GM12878 (cell line): ENCODE measurements at places on chromosomes 3 and 15. TPM values are rescaled to one million over a fixed set of nuclear protein-coding genes. Genes with fewer than 3 reads are reported as not detected.

The MESP2 gene
- not detected in 2 replicates for total RNA-seq

DNA sequence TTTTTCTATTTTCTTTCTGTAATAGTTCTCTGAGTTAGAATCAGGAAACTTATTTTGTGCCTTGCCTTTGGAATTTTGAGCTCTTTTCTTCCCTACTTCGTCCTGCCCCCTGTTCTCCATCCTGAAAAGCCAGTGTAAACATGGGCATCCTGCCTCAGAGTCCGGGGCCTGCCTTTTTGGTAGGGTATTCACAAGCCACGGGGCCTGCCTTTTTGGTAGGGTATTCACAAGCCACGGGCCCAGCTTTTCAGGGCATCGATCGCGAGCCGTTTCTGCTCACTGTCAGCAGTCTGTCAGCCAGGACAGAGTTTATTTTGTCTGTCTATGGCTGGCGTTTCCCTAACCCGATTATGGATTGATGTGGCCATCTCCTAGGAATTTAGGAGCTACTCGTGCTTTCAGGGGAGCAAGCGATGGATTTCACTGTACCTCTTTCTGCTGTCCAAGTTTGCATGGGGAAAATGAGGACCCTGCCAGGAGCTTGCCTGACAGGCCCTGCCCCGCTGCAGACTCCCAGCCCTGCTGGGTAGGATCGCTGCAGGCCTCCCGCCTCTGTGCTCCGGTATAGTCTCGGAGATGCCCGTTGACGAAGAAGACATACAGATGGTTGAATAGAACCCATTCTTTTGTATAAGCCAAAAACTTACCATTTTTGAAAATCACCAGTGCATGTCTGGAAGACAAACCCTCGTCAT lies 12.8 kb downstream of the SYNM start:
- no peak overlapping the region for H3K4me3 ChIP-seq
- H3K27ac ChIP-seq = no peak overlapping the region
- no peak for DNase-seq
- H3K27me3 ChIP-seq = no peaks in the 10 kb centered on the region
- H3K36me3 ChIP-seq = no peaks in the 10 kb centered on the region

GRCh38 chr3:152638214-152638613 lies 196.7 kb upstream of the P2RY1 start:
- no peak for DNase-seq
- no peak overlapping the region for H3K4me3 ChIP-seq
- H3K27me3 ChIP-seq = no peaks in the 10 kb centered on the region
- no peaks in the 10 kb centered on the region for H3K36me3 ChIP-seq
- H3K4me1 ChIP-seq = no peaks in the 10 kb centered on the region

The LXN gene
- 9.3 and 10.7 TPM in 2 replicates for total RNA-seq

DNA sequence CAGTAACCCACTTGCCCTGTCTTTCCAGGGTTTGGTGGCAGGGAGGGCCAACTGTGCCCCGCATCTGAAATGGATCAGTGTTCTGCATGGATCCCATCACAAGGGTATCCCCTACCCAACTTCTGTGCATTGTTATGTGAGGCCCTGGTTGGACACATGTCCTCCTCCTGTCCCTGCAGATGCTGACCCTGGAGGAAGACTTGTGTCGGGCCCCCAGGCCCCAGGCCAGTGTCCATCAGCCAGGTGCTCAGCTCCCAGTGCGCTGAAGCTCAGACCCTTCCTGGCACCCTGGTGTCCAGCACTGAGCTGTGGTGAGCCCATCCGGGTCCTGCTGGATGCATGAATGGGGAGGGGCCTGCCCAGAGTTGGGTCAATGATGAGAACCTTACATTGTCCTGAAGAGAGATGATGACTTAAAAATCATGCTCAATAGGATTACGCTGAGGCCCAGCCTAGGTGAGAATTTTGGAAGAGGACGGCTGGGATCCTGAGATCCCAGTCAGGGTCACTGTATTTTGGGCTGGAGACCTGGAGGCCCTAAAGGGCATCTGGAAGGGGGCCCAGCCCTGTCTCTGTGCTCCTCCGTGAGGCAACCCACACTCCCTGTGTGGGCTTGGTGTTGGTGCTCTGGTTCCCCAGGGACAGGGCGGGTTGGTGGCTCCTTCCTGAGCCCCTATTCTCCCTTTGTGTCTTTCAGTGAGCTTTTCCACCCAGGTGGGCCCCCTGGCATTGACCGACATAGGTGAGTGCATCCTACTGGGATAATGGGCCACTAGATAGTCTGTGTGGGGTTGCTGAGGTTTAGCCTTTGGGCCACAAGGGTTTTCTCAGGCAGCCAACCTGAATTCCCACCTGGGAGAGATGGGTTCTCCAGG lies 199.1 kb downstream of the UBE3A start:
- H3K27ac ChIP-seq = no peak overlapping the region
- no peaks in the 10 kb centered on the region for H3K36me3 ChIP-seq
- no peaks in the 10 kb centered on the region for H3K4me1 ChIP-seq
- no peaks in the 10 kb centered on the region for H3K27me3 ChIP-seq
- DNase-seq = no peak

- no peak overlapping the region for H3K27ac ChIP-seq
- no peaks in the 10 kb centered on the region for H3K4me1 ChIP-seq
- no peak for DNase-seq
These were observed 405.3 kb downstream of the VPS13C start for GRCh38 chr15:61654918-61655317.
